ENCODE measurements at places on chromosomes 11 and 22.

DNA sequence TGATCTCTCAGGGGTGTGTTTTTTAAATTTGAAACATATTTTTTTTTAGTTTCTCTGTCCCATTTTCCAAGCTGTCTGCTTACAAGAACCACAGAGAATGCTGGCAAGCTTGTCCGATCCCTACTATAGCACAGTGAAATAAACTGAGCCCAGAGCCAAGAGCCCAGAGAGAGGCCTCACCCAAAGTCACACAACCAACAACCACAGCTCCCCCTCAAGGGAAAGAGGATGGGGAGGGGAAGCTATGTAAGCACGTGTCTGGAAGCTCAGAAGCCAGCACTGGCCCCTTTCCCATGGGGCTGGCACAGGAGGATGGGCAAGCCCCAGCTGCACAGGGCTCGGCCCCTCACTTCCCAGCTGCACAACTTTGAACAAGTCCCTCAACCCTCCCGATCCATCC is 3.2 kb upstream of the SART1 start:
- no peak for DNase-seq

GRCh38 chr11:69249311-69250185 is 44.4 kb upstream of the MYEOV start:
- DNase-seq = no peak

- no peak for DNase-seq
Observed at GRCh38 chr22:30705710-30706651, 11.3 kb downstream of the OSBP2 start.

DNA sequence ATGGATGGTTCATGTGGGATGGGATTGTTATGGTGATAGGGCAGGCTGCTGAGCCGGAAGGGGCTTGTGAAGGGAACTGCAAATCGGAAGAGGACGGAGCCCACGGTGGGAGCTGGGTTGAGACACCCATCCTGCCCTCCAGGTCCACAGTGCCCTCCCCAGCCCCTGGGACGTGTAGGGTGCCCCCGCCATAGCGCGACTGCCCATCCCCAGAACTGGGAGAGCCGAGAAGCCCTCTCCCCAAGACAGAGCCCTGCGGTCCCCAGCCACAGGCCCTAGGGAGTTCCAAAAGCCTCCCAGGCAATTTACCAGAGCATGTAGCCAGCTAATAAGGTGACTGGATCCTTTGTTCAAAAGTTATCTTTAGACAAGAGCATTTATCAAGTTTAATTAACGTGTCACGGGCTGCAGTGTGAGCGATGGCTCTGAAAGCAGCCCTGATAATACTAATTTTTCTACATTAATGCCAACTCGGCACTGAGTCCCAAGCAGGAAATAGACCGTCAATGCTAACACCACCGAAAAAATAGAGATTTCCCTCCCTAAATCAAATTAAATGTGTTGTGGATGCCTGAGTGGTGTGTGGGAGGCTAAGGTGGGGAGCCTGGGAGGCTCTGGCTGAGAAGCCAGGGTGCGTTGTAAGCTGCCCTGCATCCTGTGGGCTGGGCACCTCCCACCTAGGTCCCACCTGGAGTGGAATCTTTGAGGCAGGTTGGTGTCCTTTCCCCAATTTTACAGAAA is 76.8 kb upstream of the RTL6 start:
- DNase-seq = no peak

DNA sequence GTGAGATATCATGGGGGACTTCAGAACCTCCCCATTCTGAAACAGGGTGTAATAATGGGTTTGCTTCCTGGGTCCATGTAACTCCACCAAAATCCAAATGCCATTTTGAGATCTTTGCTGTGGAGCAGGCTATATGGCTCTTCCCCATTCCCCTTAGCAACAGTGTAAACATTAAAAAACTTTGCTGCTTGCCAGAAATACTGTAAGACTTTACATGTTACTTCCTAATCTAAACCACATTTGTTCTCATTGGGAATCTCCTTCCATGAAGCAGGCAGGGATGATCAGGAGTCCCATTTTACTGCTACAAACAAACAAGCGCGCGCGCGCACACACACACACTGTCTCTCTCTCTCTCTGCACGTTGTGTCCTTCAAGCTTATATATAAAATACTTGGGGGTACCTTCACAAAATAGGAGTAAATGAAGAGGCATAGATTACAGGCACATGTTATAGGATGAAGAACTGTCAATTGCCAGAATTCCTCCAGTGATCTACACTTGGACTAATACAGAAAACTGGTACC is 86.5 kb downstream of the ANO3 start:
- no peak for DNase-seq
